ENCODE measurements at places on chromosomes 11 and 22.

- DNase-seq: no peak
These were observed 20.8 kb downstream of the NTM start for GRCh38 chr11:131391176-131391575.

GRCh38 chr11:3170044-3170755 is 5.1 kb upstream of the OSBPL5 start:
- no peak for DNase-seq

DNA sequence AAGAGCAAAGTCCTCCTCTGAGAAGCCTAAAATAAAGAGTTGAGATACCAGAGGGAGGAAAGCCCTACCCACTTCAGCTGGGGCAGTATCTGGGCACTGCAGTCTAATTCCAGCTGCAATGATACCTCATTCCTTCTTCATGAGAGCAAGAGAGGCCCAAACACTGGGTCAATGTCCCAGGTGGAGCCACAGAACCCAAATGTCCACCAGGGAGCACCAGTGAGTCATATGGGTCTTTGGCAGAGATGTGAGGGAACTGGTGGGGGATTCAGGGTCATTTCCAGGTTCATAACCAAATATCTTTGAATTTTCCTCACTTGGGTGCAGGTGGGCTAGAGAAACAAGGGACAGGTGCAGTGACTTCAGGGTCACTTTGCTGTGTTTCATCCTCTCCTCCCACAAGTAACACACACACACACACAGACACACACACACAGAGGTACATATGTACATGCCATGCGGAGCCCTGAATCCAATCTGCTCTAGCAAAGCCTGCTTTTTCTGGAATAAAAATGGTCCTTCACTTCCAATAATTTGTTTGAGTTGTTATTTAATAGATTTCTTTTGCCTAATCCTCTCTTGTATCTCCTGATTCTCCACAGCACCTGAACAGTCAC is 585.4 kb downstream of the SOX6 start:
- no peak for DNase-seq

- no peak for DNase-seq
These were observed 8.4 kb upstream of the SLC15A3 start for GRCh38 chr11:60960405-60960804.

Measured in hippocampal formation (tissue), 2 donors.